LHCN-M2 (cell line): ENCODE measurements at places on chromosomes 3 and 15. TPM values are rescaled to one million over a fixed set of nuclear protein-coding genes. Genes with fewer than 3 reads are reported as not detected.

DNA sequence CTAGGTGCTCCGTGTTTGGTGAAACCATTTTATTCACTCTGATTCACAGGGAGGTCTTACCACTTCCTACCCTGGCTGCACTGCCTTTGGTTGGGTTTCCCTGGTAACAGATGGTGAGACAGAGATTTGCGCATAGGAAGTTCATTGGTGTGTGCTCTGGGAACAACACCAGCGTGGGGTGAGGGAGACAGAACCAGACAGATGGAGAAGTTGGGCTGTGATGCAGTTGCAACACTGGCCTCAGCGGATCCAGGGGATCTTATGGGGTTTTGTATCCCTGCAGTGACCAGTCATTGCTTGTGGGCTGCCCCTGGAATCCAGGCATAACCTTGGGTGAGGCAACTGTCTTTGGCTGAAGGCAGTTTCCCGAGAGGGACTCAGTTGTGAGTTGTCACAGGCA is 12.5 kb upstream of the IL16 start:
- DNase-seq = peak; percentile 57

- DNase-seq = peak; percentile 91
Observed at GRCh38 chr3:157460253-157460652, 23.6 kb downstream of the PTX3 start.

DNA sequence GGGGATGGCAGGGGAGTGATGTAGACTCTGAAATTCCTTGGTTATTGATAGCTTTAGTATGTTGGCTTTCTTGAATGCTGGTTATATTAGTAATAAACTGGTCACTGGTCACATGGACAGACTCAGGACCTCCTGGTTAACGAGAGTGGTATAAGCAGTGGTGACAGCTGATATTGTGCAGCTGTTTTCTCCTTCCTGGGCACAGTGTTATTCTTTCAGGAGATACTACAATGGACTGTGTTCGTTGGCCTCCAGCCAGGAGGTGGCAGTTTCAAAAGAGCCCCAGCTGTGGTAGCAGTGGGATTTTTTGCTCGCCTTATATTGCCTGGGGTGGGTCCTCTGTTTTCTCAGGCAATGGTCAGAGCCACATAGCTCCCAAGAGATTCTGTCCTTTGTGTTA is 181.6 kb upstream of the RBMS3 start:
- peak; percentile 96 for DNase-seq

- DNase-seq = peak; percentile 57
Observed at GRCh38 chr15:84598993-84599392, 1.8 kb upstream of the ZSCAN2 start.

DNA sequence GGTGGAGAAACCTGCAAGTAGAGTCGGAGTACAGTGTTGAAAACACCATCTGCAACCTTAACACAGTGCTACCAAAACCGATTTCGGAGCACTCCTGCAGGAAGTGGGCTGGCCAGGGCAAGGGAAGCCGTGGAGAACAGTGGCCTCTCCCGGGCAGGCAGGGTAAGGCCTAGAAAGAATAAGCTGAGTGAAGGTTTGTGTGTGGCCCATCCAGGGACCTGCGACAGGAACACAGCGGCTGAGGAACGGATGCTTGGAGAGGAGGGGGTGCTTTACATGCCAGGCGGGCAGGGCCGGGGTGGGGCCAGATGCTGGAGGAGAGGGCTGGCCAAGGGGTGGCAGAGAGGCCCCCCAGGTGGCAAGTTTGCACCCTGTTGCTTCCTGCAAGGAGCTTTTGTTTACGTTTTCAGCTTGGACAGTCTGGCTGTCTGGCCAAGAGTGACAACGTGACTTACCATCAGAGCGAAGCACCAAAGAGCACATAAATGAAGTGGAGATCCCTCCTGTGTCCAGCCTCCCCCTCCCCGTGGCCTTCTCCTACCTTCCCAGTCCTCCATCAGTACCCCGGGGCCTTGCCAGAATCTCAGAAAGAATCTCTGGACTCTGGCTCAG is 156.5 kb downstream of the PGPEP1L start:
- DNase-seq = peak; percentile 62

DNA sequence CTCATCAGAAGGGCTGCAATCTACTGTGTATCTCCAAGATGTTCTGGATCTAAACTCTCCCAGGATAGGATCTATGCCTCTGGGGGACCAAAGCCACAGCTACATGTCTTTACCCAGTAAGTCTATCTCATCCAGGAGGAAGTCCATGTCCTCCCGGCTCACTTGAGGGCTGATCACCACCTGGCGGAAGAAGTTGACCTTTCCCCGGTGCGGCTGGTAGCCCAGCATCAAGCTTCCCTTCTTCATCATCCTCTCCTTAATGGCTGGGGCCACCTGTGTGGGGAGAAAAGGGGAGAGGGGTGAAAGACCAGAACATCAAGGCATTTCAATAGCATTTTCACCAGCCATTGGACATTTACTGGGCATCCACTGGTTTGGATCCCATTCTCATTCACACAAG is 121.7 kb downstream of the TGFBR2 start:
- no peak for DNase-seq

- peak; percentile 84 for DNase-seq
Observed at GRCh38 chr15:62495670-62496614, 330.9 kb upstream of the C2CD4B start.

- no peak for DNase-seq
Observed at GRCh38 chr3:194761384-194761783, 75.7 kb downstream of the FAM43A start.

DNA sequence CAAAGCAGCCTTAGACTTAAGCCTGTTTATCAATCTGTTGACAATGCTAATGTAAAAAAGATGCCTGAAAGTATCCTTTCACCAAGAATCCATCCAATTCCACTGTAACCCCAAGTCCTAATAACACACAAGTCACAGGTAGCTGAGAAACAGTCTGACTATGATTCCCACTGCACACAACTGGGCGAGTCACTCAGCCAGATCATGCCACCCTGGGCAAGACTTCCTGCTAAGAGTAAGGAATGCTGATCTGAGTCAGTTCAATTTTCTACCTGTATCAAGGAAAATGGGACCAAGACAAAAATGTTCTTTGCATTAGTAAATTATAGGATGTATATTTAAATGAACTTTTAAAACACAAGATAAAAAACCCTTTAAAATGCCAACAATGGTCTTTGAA is 33.3 kb downstream of the NPTN start:
- DNase-seq = peak; percentile 60

GRCh38 chr15:52496776-52497470 is 31.8 kb downstream of the MYO5A start:
- DNase-seq = peak; percentile 85

GRCh38 chr3:99873269-99874102 is 55.8 kb downstream of the CMSS1 start:
- no peak for DNase-seq

DNA sequence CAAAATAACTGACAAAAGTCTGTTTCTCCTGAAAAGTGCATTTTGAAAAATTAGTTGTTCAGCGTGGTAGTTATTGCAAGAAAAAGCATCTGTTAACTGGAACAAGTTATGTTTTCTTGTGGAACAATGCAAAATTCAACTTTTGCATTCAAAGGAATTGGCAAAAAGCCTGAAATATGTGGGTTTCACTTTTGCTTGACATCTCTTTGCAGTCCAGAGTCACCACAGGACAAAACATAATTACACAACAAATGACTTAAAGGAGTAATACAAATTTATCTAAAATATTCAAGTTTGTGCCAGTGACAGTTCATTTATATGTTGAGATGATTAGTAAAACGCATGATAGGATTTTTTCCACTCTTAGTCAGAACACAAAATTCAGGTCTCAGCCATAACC is 96.3 kb upstream of the P2RY1 start:
- DNase-seq = peak; percentile 16

- no peak for DNase-seq
Observed at GRCh38 chr3:21466476-21466875, 284.5 kb downstream of the ZNF385D start.

DNA sequence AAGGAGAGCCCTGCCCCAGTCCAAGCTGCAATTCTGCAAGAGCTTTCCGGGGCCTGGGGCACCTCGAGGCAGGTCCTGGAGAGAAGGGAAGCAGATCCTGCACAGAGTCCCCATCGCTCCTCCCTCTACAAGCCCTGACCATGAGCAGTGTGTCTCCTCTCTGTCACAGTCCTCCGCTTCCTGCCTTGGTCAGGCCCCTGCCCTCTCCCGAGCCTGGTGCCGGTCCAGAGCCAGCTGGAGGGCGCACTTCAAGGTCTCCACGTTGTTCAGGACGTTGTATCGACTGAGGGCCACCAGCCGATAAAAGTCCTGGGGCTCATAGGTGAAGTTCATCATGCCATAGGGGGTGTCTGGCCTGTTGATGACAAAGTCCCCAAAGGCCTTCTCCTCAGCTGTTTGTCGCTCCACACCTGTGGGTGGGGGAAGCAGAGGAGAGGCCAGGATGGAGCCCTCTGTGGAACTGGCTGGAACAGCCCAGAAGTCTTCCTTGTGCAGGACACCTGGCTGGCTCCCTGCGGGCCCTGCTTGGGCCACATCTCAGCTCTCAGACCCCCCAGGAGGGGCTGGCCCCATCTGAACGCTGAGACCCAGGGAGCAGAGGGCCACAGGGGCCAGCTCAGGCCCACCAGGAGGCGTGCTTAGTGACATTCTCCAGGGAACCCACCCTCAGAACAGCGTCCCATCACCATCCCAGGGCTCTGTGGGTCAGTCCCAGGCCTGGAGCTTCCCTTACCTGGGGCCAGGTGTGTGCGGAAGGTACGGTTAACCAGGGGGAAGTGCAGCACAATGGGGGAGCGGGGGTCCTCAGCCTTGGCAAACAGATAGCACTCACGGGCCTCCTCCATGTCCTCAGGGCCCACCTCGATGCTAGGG is 14.4 kb downstream of the PLA2G4F start:
- DNase-seq = no peak

- no peak for DNase-seq
Observed at GRCh38 chr3:101061312-101061711, 68.1 kb upstream of the ABI3BP start.

DNA sequence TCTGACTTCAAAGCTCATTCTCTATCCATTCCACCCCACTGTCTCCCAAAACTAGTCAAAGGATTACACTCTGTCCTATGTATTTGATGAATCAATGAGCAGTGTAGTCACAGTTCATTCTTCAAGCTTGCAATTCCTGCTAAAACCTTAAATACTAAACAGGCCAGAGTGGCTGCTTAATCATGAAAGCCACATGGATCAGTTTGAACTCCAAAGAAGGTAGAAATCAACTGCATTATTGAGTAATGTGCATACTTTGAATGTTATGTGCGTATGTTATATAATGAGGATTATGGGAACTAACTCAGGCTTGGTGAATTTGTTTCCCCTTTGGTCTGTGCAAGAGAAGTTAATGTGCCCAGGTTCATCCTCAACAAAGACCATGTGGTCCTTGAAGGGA is 45.4 kb downstream of the PRICKLE2 start:
- DNase-seq = no peak

DNA sequence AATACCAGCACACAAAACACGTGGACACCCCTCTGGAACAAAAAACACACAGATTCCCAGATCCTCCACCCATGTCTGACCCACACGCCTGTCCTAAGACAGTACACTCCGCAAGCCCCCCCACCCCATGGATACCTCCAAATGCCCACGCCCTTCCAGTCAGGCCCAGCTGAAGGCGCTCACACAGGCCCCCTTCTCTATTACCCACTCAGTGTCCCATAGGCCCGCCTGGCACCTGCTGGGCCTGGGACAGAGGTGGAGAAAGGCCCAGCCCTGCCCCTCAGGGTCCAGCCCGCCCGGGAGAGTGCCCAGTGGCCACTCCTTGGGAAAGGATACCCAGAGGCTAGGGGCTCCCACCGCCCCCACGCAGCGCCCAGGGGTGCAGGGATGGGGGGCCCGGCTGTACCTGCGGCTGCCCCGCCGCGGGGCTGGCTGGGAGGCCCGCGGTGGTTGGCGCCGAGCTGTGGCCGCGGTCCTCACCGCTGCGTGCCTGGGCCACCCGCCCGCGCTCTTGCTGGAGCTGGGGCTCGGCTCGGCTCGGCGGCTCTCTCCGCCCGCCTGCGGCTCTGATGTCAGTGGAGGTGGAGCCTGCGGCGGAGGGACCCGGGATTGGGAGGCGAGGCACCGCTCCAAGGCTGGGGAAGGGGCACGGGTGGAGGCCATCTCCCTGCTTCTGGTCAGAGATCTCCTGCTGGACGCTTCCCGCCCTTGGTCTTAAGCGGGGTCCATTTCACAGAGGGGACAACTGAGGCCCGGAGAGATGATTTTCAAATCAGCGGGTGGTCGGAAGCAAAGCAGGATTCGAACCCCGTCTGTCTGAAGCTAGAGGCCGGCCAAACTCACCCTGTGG is at the start of gene CAMK1:
Gene CAMK1 (minus strand): TSS at position 522 of the 850 bp plus-strand sequence. CDS start 2,198 bp downstream, outside the sequence.
- DNase-seq = peak; percentile 32

DNA sequence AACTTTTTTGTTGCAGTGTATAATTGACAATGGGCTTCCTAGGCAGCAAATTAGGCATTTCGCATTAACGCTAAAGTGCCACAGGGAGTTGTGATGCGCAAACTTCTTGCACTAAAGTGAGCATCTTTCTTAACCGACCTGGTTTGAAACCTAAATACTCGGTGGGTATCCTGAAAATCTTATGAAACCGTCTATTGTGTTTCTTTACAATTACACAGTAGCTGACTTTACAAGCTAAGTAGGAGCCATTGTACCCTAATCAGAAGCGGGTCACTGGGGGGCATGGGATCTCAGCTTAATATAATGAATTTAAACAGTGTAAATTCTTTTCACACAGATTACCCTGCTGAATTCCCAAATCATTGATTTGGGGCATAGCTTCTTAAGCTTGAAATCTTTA is 328.0 kb downstream of the KCNH8 start:
- no peak for DNase-seq

DNA sequence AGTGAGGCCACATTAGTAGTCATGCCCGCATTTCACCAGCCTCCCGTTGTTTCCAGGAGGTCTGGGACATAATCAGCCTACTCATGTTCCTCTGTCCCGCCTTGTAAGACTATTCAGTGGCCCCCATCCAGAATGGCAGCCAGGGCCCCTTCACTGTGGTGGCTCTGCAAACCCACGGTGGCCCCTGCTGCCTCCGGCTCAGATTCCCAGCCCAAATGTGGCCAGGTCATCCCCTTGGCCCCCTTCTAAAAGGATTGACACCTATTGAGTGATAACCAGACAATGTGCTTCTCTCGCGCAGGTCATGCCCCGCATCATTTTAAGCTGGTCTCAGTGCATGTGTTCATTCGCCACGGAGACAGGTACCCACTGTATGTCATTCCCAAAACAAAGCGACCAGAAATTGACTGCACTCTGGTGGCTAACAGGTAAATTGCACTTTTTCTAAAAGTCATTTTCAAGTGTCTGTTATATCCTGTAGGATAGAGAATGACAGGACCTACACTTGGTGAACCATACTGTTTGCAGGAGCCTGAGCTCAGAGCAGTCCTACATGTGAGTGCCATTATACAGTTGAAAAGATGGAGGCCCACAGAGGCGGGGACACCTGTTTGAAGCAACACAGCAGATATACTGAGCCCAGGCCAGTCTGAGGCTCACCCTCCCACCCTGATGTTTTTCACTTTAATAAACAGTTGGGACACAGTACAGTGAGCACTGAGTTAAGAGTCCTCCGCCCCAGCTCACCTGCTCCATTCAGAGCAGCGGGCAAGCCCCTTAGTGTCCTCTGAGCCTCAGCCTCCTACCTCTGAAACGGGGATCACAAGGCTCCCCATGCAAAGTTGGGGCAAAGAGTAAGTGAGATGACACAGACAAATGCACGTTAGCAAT is 47.7 kb downstream of the PXYLP1 start:
- peak; percentile 32 for DNase-seq

SAMMSON gene
- not detected in 2 replicates for total RNA-seq

STRIT1 gene
- total RNA-seq = not detected in 2 replicates

MESP2 gene
- total RNA-seq = 0.06 and 0.45 TPM in 2 replicates

GRK7 gene
- not detected in 2 replicates for total RNA-seq

SOX14 gene
- not detected in 2 replicates for total RNA-seq

NAA80 gene
- total RNA-seq = 12.7 and 15.1 TPM in 2 replicates

C3orf49 gene
- total RNA-seq = not detected in 2 replicates

CORO2B gene
- total RNA-seq = 18.3 and 20.3 TPM in 2 replicates

SEMA5B gene
- total RNA-seq = 0.06 TPM in 1 of 2 replicates, not detected in the other

AMOTL2 gene
- total RNA-seq = 72.0 and 82.3 TPM in 2 replicates

KIF15 gene
- total RNA-seq = 21.5 and 25.9 TPM in 2 replicates

C2CD4B gene
- total RNA-seq = not detected in 2 replicates

HCLS1 gene
- not detected in 2 replicates for total RNA-seq
